ENCODE measurements at places on chromosomes 12 and 14.

GRCh38 chr14:51856792-51857296 lies 3.6 kb upstream of the GNG2 start:
- DNase-seq, result no peak

- no peak for DNase-seq
Observed at GRCh38 chr12:124480469-124481256, 86.7 kb downstream of the NCOR2 start.

DNA sequence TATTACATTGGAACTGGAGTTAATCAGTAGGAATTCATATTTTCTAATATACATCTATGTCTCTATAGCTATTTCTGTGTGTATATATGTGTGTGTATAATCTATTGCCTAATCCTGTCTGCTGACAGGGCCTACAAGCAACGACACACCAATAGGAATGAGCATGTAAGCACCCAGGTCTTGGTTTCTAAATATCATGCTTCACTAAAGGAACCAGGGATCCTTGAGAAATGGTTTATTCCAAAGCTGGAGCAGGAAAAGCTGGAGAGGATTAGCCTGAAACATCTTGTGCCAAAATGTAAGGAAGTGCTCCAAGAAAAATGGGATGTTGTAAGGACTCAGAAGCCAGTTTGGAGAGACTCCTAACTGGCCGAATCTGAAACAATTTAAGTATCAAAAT lies 29.3 kb upstream of the LGALS3 start:
- DNase-seq, result no peak

DNA sequence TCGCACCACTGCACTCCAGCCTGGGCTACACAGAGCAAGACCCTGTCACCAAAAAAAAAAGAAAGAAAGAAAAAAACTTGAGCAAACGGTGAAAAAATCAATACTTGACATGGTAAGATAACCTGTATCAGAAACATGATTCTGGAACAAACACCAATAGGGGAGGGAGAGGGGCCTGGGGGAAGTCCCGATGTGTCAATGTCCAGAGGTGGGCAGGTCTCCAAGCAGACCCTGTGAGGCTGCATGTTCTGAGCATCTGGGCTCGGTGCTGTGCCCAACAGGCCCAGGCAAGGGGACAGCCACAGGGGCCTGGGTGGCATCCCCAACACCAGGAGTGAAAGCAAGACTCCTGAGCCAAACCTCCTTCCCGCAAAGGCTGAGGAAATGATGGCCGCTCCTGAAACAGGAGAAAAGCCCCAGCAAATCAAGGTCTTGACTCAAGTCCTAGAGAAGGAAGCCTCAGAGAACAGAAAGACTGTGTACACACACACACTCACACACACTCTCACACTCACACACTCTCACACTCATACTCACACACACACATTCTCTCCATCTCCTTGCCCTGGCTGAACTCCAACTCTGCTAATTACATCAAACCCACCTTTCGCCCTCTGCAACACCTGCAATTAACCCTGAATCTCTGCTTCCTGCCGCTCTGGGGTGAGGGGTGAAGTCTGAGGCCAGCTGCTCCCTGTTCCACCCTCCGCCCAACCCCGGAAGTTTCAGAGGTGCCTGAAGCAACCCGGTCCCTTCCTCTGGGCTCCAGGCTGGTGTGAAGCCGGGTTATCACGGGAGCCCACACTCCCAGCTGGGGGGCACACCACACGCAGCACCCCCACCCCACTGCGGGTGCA lies 20.4 kb downstream of the CCDC88C start:
- DNase-seq, result no peak

- no peak for DNase-seq
Observed at GRCh38 chr14:103301512-103302354, 32.3 kb upstream of the EIF5 start.

- no peak for DNase-seq
Observed at GRCh38 chr14:104723651-104724406, at the start of gene ADSS1. ADSS1 (plus strand) TSS chr14:104724229; CDS start chr14:104724271, 42 bp downstream.

GRCh38 chr14:68939893-68940613 lies 39.0 kb downstream of the ACTN1 start:
- no peak for DNase-seq

GRCh38 chr12:30358671-30359070 lies 337.0 kb downstream of the IPO8 start:
- no peak for DNase-seq

DNA sequence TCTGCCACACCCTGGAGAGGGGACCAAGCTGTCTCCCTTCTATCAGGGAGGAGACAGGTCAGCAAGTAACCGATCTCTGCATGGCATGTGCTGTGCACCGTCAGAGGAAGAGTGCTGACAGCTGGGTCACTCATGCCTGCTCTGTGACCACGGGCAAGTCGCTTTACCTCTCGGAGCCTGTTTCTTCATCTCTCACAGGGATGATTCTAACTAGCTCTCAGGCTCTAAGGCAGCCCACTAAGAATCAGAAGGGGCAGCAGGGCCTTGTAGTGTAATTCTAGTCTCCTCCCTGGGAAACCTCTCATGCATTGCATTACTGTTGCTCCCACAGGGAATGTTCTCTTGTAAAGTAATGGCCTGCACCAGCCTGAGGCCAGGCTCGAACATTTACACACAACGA lies 11.9 kb downstream of the CD9 start:
- no peak for DNase-seq

- DNase-seq, result no peak
Observed at GRCh38 chr12:43008953-43009845, 419.7 kb upstream of the PRICKLE1 start.

GRCh38 chr14:36398463-36399291 lies 78.2 kb upstream of the MBIP start:
- no peak for DNase-seq

- no peak for DNase-seq
Observed at GRCh38 chr12:47488888-47489287, 216.9 kb downstream of the RPAP3 start.

GRCh38 chr14:69716478-69717187 lies 50.3 kb upstream of the SRSF5 start:
- DNase-seq, result no peak

All from C1 segment of cervical spinal cord (tissue), 14 donors.